Esophagus squamous epithelium (tissue), 5 donors: ENCODE measurements at places on chromosomes 2 and 18.

DNA sequence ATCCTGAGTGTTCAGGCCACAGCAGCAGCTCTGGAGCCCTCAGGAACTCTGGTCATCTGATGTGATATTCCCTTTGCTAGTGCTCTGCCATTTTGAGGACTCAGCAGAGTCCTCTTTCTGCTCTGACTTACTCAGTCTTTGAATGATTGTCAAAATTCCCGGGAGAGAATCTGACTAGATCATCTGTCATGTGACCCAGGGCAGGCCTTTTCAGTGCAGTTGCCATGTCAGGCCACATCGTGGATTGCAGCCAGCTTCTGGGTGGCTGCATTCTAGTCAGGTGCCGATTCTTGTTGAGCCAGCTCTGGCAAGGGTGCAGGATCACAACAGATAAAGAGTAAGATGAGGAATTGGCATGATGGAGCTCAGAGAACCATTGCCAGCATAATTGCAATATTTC lies 795.6 kb downstream of the CPS1 start:
- no peak for DNase-seq

DNA sequence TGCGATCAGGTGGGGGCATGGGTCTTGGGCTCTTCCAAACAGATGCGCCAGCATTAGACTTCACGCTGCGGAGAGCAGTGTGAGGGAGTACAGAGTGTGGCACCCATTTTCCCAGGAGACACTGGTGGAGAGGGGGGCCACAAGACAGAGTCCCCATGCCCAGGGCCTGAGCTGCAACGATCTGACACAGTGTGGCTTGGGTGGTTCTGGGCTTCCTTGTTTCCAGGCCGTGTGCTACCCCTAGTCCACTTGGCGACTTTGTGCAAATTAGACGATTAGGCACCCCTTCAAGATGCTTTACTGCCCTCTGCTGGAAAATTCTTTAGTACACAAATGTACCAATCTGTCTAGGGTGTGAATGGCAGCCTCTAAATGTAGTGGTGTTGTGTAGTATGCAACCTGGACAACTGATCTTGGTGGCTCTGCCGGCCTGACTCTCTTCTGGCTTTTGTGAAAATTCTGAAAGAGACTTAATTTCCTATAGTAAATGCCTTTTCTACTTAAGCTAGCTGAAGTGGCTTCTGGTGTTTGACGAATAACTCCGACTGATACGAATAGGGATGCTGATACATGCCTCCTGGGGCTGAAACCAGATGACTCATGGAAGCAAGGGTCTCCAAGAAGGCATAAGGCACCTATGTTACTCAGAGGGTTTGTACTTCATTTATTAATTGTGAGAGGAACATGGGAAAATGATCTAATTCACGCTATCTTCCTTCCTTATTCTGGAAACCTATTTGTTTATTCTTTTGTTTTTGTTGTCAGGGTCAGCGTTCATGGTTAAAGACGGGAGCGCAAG lies 92.3 kb upstream of the SMAD2 start:
- DNase-seq = no peak

DNA sequence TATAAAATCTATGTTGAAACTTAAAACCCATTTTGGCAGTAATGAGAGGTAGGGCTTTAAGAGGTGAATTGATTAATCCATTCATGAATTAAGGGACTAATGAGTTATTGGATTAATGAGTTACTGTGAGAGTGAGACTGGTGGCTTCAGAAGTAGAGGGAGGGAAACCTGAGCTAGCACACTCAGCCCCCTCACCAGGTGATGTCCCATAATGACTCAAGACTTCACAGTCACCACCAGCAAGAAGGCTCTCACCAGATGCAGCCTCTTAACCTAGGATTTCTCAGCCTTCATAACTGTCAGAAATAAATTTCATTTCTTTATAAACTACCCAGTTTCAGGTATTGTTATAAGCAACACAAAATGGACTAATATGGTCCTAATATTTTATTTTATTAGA lies 621.7 kb upstream of the ACVR2A start:
- DNase-seq = no peak

GRCh38 chr2:188003800-188004199 lies 287.9 kb upstream of the GULP1 start:
- no peak for DNase-seq

- DNase-seq = no peak
These were observed 88.0 kb downstream of the SS18 start for GRCh38 chr18:26002375-26002910.

- no peak for DNase-seq
These were observed 236.3 kb upstream of the ID2 start for GRCh38 chr2:8445580-8445979.

DNA sequence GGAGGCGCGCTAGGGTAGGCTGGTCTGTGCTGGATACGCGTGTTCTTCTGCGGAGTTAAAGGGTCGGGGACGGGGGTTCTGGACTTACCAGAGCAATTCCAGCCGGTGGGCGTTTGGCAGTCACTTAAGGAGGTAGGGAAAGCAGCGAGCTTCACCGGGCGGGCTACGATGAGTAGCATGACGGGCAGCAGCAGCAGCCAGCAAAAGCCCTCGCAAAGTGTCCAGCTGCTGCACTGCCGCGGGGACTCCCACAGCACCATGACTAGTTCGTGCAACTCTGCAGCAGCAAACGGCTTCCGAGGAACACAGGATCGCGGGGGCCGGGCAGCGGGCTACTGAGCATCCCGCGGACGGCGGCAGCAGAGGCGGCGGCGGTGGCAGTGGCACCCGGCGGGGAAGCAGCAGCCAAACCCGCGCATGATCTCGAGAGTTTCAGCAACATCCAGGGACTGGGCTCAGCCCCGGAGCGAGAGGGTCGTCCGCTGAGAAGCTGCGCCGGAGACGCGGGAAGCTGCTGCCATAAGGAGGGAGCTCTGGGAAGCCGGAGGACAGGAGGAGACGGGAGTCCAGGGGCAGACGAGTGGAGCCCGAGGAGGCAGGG lies 368 bp downstream of the TMEFF2 start:
- DNase-seq = no peak

DNA sequence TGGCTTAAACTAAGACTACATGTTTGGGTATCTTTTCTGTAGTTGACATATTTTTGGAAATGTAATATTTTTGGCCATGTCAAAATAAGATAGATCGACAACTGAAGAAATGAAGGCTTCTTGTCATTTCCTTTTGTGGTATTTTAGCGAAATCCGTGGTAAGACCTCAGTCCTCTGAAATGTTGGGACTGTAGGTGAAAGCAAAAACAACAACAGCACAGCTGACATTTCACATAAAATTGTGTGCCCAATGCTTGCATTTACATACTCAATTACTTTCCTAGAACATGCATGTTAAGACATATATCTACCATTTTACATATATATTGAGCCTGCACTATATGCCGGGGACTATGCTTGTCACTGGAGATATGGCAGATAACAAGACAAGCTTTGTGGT lies 50.2 kb downstream of the SPP2 start:
- DNase-seq = no peak

GRCh38 chr2:70347831-70348230 lies 46.0 kb upstream of the FAM136A start:
- DNase-seq = no peak

- no peak for DNase-seq
These were observed 116.3 kb upstream of the STON1 start for GRCh38 chr2:48413676-48414075.

DNA sequence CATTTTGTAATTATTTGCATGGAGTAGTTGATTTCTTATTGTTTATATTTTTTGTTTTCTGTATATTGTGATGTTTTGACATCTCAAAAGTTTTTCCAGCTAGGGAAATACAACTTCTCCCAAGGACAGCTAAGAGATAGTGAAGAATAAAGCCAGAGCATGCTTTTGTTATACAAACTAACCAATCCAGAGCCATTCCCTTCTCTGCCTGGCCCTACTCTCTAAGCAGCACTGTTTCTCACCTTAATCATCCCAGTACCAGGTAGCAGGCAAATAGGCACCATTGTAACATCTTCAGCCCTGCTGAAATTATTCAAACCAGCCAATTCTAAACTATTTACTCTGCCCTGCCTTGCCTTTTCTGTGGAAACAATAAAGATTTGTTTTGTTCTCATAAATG lies 1063.4 kb upstream of the CHAC2 start:
- DNase-seq = no peak

- DNase-seq = no peak
These were observed 265.3 kb downstream of the SETBP1 start for GRCh38 chr18:44945888-44946401.

DNA sequence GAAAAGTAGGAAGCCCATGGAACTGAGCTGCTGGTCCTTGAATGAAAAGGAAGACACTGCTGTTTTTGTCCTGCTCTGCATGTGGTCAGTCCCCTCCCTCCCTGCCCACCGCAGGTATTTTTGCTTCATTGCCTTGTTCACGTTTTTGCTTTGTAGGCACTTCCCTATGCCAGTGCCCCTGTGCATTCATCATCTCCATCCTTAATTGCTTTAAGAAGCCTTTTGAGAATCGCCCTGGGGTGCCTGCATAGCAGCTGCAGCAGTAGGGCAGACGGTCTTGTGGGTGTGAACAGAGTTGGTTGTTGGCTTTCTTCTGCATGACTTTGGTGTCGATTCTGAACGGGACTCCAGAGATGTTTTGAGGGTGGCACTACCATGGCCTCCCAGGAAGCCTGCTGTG lies 97.0 kb downstream of the CABLES1 start:
- DNase-seq = no peak

- DNase-seq = no peak
These were observed 98.9 kb downstream of the RTP5 start for GRCh38 chr2:241968417-241968816.

- no peak for DNase-seq
These were observed 385.4 kb upstream of the RND3 start for GRCh38 chr2:150872756-150873395.

GRCh38 chr18:75064513-75064905 lies 144.4 kb downstream of the PTGR3 start:
- DNase-seq = no peak

GRCh38 chr2:95158891-95159619 lies 593 bp downstream of the ZNF514 start:
- DNase-seq = no peak

DNA sequence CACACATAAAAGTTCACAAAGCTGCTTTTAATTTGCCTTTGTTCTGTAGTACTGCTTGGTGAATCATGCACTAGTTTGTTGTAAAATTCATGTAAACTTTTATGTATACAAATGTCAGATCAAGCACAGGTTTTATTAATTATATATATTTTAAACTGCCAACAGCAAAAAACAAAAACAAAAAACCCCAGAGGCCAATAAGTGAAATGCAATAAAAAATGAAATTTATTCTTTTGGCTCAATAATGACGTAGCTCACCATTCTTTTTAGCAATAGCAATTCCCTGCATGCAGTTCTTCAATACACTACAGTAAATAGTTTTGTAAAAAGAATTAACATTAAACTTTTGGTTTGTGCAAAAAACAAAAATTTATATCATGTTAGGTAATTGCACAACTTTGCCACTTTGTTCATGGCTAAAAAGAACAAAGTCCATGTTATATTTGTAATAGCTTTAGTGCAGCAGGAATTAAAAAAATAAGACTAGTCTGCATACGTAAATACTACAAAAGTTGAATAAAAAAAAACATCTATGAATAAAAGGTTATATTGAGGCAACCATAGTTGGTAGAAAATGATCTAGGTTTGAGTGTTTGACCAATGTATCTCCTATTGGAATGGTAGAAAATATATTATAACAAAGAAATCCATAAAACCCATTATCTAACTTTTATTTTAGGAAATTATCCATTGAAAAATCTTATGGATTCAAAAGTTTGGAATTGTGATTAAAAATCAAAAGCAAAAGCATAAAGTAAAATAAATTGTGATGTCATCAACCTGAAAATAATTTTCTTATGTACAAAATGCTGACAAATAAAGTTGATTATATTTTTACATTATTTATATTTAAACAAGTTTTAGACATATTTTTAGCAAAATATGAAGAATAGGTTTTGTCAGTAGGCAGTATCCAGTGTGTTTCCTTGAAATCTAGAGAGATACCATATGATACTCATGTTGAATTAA lies 115.6 kb downstream of the SCN3A start:
- DNase-seq = no peak
